Hematopoietic multipotent progenitor cell treated with erythropoietin and hydrocortisone succinate and interleukin-3 and kit ligand, for 4 days (in vitro differentiated cells): ENCODE measurements at places on chromosomes 4 and X.

DNA sequence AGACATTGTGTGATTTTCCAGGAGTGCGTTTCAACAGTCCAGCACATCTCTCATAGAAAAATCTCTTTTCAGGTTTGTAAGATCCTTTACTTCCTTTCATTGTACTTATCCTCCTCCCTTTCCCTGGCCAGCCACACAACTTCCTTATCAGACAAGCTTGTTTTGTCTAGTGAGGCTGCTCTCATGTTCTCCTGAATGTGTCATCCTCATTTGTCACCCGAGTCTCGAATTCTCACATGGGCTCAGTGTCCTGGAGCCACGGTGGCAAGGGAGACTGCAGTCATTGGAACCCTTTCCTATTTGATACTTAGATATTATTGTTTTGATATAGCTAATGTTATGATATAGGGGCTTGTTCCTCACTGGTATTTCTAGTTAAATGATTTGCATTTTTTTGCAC, 16.9 kb downstream of the SYNPO2 start:
- peak; percentile 26 for DNase-seq

DNA sequence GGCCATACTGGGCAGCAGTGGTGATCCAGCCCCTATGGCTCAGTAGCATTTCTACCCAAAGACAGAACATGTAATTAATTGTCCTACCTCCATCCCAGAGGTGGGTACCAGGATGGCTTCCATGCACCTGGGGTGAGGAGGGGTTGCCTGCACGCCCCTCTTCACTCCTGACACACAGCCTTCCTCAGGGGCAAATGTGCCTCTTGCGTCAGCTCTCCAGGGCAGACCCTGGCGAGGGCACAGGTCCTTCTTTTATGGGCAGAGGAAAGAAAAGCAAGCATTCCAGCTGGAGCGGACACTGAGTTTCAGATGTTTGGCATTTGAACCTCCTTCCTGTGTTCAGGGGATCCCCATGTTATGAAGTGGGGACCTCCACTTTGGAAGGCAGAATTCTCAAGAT, 95.6 kb downstream of the PHKA2 start:
- no peak for DNase-seq

DNA sequence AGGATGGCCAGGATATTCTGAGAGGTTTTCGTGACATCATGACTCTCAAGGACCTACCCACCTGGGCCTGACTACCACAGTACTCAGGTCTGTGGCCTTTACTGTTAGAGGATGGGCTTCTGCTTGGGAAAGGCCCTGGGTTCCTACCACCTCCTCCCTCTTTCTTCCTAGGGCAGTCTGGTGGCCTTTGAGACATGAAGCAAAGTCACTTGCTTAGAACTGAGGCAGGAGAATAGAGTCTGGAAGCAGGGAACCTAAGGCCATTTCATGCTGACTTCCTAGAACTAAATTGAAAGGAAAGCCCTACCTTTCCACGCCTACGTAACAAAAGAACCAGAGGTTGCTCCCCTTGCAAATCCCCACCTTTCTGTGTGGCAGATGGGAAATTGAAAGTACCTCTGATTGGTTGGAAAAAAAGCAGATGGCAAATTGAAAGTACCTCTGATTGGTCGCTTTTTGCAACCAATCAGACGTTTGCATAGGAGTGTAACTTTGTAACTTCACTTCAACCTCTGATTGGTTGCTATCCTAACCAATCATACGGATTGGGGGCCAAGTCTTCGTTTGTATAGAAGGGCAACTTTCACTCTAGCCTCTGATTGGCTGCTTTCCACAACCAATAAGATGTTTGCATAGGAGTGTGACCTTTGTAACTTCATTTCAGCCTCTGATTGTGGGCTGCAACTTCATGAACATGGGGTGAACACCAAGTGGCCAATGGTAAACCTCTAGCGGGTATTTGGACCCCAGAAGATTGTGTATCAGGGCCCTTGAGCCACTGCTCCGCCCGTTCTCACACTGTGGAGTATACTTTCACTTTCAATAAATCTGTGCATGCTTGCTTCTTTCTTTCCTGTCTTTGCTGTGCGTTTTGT, 9.9 kb upstream of the AKAP14 start:
- peak; percentile 25 for DNase-seq

GRCh38 chrX:12721042-12721441, 70.2 kb upstream of the PRPS2 start:
- peak; percentile 6 for DNase-seq

DNA sequence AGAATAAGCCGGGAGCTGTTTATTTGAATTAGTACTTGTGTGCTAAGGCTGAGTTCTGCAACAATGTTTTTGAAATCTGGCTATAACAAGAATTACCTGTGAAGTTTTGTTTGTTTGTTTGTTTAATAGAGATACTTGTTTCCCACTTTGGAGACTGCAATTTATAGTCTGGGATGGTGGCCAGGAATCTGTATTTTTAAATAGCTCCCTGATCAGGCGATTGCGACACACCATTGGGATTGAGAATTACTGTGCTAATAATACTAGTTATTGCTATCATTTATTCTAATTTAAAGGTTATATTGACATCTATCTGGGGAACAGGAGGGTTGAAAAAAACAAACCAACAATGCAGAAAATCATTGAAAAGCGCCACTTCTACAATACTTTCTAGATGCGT, 951.6 kb upstream of the TENM3 start:
- no peak for DNase-seq
